ENCODE measurements at places on chromosomes 12 and 14.
A peak's percentile ranks its signal among the peaks of the same experiment; 100 is the strongest.

GRCh38 chr14:36751106-36751505 lies 89.4 kb downstream of the PAX9 start:
- DNase-seq: no peak

GRCh38 chr12:124466216-124467128 lies 100.9 kb downstream of the NCOR2 start:
- peak; percentile 84 for DNase-seq

DNA sequence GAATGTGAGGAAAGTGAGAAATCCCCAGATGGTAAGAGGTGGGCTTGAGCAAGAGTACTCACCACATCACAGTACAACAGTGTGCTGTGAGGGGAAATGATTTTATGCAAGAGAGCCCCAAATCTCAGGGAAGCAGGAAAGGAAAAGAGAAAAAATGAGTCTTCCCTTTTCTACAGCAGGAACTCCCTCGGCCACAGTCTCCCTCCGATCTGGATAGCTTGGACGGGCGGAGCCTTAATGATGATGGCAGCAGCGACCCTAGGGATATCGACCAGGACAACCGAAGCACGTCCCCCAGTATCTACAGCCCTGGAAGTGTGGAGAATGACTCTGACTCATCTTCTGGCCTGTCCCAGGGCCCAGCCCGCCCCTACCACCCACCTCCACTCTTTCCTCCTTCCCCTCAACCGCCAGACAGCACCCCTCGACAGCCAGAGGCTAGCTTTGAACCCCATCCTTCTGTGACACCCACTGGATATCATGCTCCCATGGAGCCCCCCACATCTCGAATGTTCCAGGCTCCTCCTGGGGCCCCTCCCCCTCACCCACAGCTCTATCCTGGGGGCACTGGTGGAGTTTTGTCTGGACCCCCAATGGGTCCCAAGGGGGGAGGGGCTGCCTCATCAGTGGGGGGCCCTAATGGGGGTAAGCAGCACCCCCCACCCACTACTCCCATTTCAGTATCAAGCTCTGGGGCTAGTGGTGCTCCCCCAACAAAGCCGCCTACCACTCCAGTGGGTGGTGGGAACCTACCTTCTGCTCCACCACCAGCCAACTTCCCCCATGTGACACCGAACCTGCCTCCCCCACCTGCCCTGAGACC lies 7.8 kb downstream of the ATN1 start:
- DNase-seq: no peak

- DNase-seq: no peak
Measured at GRCh38 chr12:133010657-133011297, 24.6 kb downstream of the ZNF26 start.

DNA sequence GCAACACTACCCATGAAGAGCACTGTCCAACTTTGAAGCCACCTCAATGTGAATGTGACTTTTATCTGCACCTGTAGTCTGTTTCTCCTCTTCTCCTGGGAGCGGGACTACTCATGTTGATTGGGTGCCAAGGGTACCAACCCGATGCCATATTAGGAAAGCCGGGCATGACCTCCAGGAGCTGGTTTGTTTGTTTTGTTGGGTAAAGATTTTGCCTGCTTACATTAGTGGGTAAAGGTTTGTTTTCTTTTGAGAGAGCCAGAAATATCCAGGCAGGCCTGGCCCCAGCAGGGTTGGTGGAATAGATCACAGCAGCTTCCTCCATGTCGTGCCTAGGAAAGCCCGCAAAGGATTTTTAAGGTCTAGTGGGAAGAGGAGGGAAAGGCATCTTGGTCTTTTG lies 19.7 kb upstream of the ITPK1 start:
- no peak for DNase-seq

- no peak for DNase-seq
Measured at GRCh38 chr12:88435334-88436076, 144.8 kb downstream of the KITLG start.

DNA sequence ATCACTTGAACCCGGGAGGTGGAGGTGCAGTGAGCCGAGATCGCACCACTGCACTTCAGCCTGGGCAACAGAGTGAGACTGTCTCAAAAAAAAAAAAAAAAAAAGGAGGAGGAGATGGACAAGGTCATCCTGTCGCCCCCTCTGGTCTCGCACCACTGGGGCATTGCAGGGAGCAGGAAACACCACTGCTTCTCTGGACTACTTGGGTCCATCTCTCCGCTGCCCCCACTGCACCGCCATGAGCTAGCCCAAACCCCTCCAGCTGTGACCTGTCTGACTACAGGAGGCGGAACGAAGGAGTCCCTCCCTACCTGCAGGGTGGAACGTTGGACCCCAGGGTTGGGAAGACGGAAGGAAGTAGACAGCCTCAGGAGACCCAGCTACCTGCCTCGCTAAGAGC lies 18.2 kb upstream of the FAM222A start:
- DNase-seq: no peak

- DNase-seq: no peak
Measured at GRCh38 chr14:100286484-100287191, 19.6 kb downstream of the SLC25A29 start.

DNA sequence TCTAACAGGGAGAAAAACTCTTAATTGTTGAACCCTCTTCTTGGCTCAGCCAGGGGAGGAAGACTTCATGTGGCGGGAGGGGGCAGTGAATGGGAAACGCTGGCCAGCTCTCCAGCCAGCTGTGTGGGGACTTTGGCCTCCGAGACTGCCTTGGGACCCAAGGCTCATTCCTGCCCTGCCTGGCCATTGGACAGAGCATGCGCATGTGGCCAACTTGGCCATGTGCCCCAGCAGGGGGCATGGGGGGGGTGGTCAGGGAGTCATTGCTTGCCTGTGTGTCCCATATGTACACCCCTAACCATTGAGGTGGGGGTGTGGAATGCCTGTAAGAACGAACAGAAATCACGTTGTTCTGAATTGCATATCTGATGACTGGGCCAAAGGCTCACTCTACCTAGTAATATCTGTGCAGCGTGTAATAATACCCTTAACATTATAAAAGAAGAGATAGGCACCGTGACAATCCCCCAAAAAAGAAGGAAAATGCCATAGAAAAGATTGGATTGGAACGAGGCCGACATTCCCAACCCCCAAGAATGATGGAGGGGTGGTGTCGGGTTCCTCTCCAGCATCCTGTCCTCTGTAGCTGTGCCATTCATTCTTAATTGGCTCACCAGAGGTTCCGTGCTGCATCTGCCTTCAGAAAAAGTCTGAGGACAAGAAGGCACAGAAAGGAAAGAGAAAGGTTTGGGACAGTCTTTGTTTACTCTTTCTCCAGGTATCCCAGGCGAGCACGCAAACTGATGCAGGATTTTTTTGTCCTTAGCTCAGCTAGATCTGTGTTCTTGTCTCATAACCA lies 3.5 kb upstream of the FAR2 start:
- no peak for DNase-seq

- no peak for DNase-seq
Measured at GRCh38 chr12:123063535-123063934, 83.1 kb downstream of the ARL6IP4 start.

GRCh38 chr12:88572781-88573549 lies 7.3 kb downstream of the KITLG start:
- DNase-seq: no peak

DNA sequence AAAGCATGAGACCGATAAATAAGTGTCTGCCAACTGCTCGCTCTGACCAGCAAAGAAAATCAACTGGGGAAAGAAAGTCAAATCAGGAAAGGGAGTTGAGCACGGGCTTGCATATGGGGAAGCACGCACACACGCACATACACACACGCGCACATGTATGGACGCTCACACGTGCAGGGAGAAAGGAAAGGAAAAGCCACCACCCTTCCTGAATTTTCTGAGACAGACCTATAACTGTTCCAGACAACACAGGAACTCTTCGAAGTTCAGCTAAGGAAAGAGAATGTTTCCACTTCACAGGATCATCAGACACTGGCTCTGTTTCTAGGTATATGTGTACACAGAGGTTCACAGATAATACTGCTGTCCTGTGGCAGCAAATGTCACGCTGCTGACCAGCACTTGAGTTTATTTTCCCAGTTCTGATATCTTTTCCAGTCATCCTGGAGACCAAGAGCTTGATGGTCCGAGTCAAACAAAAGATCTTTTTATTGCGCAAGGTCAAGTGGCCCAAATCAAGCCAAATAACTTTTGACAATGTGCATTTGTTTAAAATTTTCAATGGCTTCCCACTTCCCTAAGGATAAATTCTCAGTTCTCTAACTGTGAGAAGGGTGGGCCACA lies 82.1 kb upstream of the TMCC3 start:
- no peak for DNase-seq

Data from activated CD4-positive, CD25-positive, alpha-beta regulatory T cell treated with anti-CD3 and anti-CD28 coated beads, Interleukin-2, amount 50 U/mL, for 72 hours (primary cell).